ENCODE measurements at places on chromosomes 13 and 19.
A peak's percentile ranks its signal among the peaks of the same experiment; 100 is the strongest.

GRCh38 chr19:55005684-55006488 lies 32.2 kb downstream of the GP6 start:
- no peak for DNase-seq

DNA sequence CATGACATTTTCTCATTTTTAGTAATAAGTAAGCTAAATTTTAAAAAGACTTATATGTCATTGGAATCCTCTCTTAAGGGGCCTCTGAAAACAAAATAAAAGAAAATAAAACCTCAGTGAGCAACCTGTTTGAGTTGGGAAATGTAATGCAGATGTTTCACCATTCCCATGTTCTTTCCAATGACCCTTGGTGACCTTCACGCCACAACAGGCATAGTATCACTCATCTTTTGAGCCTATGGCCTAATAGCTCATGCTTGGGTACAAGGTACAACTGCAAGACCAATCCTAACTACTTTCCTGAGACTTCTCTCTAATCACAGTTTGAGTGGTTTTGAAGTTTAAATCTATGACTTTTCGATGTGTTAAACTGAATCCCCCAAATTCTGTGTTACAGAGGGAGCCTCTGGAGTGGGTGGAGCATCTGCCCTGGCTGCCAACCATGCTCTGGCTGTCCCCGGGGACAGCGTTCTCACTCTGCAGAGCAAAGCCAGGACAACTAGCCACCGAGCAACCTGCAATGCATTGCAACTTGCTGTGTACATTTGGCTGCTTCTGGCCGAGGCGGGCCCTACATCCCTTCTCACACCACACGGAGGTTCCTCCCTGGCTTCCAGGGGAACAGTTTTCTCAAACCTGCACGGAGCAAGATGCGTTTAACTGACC lies 307.9 kb upstream of the MAB21L1 start:
- no peak for DNase-seq

DNA sequence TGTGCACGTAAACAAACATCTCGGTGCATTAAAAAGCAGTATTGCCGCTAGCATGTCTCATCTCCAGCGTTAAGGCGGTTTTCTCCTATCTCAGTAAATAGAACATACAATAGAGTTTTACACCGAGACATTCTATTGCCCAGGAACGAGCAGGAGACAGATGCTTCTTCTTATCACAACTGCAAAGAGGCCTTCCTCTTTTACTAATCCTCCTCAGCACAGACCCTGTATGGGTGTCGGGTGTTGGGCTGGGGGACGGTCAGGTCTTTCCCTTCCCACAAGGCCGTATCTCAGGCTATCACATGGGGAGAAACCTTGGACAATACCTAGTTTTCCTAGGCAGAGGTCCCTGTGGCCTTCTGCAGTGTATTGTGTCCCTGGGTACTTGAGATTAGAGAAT lies 21.2 kb downstream of the ZNF233 start:
- DNase-seq = no peak

DNA sequence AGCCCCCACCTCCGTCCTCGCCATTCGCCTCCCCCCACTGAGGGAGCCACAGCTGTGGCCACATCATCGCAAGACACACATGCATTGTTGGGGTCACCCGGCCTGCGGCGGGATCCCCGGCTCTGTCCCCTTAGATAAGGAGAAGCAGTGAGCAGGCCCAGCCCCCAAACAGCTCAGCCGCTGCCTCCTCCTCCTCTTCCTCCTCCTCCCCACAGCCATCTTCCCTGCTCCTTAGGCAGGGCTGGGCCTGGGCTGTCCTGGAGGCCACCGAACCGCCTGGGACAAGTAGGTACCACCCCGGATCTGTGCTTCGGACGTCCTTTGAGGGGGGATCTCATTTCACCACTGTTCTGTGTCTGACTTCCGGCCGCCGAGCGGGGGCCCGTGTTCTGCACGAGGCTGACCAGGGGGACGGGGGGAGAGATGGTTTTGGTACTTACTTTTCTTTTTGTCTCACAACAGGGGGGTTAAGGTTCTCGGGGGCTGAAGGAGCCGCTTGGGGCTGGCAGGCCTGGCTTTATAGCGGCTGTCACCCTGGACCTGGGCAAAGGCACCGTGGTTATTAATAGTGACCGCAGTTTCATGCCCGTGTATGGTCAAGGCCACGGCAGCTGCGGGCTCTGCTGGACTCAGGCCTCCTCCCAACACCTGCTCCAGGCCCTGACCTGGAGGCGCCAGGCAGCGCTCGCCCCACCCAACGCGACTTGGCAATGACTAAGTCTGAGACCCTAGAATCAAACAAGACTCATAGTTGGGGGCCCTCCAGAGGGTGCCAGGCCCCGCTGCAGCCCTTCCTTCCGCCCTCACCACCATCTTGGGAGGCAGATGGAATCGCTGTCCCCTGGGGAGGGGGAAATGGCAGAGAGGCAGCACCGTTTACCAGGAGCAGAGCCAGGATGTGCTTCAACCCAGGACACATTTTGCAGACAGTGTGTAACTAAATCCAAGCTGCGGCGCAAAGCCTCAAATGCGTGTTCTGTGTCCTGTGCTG lies 18.3 kb downstream of the NMRK2 start:
- DNase-seq = peak; percentile 81

All from coronary artery (tissue), 2 donors.